Central memory CD4-positive, alpha-beta T cell (primary cell): ENCODE measurements at places on chromosomes 1 and 21.

DNA sequence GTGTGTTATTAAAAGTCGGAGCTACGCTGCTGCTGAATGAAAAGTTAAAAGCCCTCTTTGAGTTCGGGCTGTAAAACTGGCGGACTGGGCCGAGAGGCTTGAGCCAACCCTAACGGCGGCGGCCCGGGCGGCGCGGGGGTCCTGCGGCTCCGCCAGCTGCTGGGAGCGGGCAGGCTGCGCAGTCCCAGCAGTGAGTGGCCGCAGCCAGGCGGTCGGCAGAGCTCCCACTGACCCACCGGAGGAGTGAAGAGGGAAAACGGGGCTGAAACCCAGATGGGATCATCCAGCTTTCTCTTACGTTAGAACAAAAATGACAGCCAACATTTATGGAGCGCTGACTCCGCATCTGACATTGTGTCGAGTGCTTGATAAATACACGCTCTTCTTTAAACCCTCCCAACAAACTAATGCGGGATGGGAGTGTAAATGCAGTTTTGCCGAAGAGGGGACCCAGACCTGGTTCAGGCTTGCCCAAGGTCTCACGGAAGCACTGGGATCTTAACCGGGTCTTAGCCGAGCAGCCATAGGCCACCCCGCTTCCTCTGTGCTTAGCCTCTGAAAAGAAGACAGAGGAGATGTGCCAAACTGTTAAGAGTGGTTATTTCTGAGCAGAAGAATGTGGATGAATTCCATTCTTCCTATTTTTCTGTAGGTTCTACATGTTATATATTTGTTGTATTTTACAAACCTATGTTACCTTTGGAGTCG is 3.5 kb downstream of the GRHL3 start:
- no peak for DNase-seq

GRCh38 chr21:41802684-41803083 is 35.8 kb upstream of the RIPK4 start:
- DNase-seq: no peak

GRCh38 chr1:63272811-63273210 is 49.6 kb upstream of the FOXD3 start:
- no peak for DNase-seq

DNA sequence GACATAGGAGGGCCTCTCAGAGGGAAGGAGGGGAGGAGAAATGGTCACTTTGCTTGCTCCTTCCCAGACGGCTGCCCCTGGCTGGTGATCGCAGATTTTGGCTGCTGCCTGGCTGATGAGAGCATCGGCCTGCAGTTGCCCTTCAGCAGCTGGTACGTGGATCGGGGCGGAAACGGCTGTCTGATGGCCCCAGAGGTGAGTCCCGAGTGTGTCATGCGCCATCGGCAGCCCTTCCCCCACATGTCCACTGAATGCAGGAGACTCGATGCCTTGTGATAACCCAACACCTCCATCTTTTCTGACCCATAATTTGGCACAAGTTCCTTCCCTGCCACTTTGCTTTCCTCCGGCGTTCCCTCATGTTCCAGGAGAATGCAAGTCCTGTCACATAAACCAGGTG is 12.7 kb downstream of the DDOST start:
- no peak for DNase-seq

DNA sequence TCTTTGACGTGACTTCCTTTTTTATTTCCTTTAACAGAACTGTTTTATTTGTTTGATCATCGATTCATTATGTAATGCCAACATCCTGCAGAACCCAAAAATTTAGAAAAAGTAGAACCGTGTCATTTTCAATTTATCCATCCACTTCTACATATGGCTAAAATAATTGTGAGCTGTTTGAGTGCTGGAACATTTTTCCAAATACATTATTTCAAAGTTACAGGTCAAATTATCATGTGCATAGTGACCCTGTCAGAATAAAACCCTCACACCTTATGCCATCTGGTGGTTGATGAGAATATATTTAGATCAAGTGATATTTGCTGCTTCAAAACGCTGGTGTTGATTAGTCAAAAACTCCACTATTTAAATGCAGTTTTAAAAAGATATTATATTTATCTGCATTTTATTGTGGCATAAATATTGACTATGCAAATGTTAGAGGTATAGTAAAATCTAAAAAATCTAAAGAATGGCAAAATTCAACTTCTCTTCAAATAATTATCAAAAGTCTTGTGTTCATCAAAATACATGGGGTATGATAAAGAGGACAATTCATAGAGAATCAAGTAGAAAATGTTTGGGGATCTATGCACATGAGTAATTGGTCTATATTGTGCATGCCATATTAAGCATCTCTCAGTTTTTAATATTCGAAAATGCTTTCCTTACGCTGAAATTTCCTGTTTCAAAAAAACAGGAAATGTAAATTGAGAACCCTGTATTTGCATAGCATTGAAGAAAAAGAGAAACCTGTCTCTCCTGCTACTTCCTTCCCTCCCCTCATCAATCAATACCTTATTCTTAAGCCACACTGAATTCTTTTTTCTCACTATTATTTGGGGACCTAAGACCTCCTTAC is 39.7 kb downstream of the UBE2U start:
- peak; percentile 4 for DNase-seq

GRCh38 chr1:22777388-22778057 is 66.9 kb downstream of the EPHB2 start:
- no peak for DNase-seq

DNA sequence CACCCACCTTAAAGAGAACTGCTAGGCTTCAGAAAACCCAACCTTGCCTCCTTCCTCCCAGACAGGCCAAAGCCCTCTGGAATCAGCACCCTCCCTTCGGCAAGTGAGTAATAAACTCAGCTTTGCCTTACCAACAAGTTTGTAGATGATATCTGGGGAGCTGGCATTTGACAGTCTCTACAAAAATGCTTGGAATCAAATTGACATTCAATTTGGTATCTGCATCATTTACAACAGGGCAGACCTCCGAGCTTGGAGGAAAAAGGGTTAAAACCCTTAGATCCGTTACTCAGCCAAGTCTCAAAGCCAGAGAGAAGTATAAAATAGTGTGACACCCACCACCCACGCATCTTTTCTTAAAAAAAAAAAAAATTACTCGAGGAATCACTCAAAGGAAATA is 149.3 kb upstream of the EDN2 start:
- no peak for DNase-seq

DNA sequence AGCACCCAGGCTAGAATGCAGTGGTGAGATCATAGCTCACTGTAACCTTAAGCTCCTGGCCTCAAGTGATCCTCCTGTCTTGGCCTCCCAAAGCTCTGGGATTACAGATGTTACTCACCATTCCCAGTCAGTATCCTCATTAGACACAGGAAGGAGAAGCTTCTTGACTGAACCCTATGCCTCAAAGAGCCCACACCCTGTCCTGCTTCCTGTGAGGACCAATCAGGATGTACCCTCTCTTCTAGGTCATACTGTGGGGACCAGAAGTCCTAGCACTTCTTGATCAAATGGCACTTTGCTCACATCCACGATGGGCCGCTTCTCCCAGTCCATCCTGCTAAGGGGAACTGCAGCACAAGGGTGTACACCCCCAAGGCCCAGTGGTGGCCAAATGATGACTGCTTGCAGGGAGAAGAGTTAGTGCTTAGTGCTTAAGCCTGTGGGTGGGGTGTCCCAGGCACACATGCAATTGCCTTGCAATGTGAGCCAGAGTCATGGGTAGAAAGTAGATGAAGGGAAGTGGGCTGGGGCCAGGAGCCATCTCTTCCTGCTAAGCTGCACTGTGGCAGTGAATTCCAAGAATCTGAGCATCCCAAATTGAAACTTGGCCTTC is 9.8 kb downstream of the CD34 start:
- DNase-seq: no peak

GRCh38 chr1:76269155-76269554 is 194.6 kb downstream of the ST6GALNAC3 start:
- DNase-seq: no peak
